ENCODE measurements at places on chromosomes 6 and 20.

- DNase-seq: no peak
Measured at GRCh38 chr6:1903780-1904465, 294.2 kb downstream of the FOXC1 start.

DNA sequence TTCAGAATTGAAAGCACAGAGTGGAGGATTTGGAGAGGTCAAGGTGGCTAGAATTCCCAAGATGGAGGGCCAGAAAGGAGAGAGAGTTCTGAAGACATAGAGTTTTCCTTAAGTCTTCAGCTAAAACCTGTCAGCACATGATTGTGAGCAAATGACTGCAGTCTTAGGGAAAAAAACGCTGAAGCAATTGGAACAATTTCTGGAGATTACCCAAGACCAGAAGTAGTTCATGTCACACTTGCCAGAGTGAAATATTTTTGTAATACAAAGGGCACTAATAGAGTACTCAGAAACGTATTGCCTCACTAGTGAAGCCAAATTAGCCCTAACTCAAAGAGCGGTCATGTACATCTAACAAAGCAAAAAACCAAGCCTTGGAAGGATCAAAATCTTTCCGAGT is 541.3 kb upstream of the MARCKS start:
- DNase-seq: no peak

DNA sequence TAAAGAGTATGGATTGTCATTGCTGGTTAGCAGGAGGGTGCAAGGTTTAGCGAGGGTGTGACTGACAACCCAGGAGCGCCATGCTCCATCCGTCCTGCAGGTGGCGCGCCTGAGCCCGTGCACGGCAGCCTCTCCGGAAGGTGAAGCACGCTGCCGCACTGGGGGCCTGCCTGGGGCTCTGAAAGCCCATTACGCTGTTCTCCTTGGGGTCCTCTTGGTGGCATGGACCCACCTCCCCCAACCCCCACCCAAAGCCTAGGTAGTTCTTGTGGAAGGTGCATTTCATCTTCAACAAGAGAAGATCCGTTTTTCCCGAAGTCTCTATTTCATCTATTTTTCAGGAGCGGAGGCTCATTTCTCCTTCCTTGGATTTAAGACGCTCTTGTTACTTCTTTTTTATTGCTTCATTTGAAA is 197.4 kb upstream of the KCNG1 start:
- DNase-seq: no peak

- DNase-seq: peak; percentile 56
Measured at GRCh38 chr20:45355209-45356084, 7.2 kb upstream of the SDC4 start.

DNA sequence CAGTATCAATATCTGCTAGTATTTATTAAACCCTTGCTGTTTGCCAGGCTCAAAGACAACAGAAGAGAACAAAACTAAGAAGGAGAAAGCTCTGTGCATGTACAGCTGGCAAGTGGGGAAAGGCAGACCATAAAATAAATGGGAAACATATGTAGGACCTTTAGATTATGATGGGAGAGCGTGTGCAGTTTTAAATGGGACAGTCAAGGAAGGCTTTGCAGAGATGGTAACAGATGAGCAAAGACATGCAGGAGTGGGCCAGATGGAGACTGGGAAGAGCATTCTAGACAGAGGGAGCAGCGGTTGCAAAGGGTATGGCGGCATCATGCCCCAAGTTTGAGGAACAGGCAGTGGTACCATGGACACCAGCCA is 260.0 kb downstream of the NRN1 start:
- DNase-seq: no peak

GRCh38 chr6:103534095-103534494 is 1325.6 kb downstream of the HACE1 start:
- DNase-seq: no peak

- no peak for DNase-seq
Measured at GRCh38 chr6:35831257-35832007, 26.3 kb downstream of the LHFPL5 start.

DNA sequence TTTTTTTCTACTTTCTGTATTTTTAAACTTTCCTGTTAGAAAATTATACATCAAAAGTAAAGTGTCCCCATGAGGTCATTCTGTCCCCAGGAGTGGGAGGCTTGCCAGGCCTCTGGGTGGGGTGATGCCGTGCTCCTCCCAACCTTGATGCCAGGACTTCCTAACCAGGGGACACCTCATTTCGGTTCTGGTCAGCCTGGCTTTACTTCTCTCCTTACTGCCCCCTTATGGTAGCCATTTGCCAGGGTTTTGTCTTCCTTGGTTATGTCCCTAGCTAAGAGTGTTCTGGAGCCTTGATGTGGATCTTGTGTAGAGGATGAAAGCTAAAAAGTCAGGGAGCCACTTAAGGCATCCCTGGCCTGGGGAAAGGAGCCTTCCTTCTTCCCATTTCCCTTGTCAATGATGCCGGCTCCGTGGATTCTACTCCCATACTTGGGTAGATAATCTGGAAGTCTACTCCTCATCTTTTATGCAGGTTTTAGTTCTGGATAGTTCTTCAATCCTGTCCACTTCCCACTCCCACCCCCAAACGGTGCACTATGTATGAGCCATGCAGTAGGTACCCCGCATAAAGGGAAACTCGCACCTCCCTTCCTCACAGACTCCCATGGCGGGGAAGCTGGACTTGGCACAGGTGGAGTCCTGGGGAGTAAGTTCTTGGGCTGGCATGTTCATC is 164.1 kb upstream of the SALL4 start:
- DNase-seq: peak; percentile 62

- DNase-seq: no peak
Measured at GRCh38 chr20:62227977-62228958, 8.2 kb upstream of the HRH3 start.

GRCh38 chr6:144094731-144095133 is 641 bp downstream of the SF3B5 start:
- DNase-seq: no peak

DNA sequence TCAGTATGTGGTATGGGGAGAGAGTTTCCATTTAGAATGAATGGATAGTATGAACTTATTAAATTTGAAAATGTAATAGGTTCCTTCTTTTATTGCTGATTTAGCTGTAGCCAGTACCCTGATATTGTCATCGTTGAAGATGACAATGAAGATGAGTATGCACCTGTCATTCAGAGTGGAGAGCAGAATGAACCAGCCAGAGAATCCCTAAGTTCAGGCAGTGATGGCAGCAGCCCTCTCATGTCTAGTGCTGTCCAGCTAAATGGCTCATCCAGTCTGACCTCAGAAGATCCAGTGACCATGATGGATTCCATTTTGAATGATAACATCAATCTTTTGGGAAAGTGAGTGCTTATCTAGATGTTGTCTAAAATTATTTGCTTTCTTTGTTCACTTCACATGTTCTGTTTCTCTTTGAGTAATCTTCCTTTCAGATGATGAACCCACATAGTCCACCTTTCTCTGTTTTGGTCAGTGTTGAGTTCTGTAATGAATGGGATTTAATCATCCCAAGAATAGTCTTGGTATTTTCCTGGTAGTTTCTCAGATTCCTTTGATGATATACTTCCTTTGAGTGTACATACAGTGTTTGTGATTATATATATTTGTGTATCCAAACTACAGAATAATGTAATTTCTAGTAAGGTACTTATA is 23.3 kb downstream of the HSF2 start:
- no peak for DNase-seq

DNA sequence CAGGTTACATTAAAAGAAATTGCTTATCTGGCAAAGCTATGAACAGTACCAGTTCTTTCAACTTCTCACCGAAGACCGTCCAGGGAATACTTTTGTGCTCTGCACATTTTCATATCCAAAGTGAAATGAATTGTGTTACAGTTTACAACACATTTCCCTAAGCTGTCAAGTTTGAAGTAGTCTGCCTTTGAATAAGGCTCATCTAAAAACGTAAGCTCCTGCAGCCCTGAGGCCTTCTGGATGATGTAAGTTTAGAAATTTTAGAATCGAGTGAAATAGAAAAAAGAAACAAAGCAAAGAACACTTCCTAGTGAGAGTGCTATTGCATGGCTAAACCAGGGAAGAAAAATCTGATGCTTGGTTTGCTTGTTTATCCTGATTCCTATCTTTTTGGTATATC is 653.8 kb downstream of the MMUT start:
- no peak for DNase-seq

DNA sequence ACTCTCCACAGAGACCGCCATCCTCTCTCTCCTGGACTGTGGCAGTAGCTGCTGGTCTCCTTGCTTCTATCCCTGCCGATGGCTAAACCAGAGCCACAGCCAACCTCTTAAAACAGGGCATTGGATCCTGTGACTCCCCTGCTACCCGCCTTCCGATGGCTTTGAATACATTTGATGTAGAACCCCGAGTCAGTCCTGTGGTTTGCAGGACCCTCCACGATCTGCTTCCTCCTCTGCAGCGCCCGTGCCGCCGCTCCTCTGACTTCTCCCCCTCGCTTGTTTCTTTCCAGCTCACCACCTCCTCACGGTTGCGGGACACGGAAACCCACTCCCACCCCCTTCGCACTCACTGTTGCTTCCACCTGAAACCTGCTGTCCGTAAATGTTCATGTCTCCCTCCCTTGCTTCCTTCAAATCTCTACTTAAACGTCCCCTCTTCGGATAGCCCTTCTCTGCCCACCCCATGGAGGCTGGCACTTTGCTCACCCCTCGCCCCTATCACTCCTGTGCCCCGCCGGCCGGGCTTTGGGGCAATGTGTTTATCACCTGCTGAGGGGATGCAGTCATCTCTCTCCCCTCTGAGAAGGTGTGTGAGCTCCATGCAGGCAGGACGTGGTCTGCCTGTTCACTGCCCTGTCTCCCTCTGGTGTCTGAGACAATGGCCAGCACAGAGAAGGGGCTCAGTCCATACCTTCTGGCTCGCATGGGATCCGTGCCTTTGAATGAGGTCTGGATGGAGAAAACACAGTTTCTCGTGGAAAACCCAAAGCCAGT is 67.8 kb downstream of the GFOD1 start:
- DNase-seq: no peak

- DNase-seq: no peak
Measured at GRCh38 chr20:57749131-57749690, 39.4 kb upstream of the PMEPA1 start.

- no peak for DNase-seq
Measured at GRCh38 chr6:21597801-21598673, 4.5 kb downstream of the SOX4 start.

DNA sequence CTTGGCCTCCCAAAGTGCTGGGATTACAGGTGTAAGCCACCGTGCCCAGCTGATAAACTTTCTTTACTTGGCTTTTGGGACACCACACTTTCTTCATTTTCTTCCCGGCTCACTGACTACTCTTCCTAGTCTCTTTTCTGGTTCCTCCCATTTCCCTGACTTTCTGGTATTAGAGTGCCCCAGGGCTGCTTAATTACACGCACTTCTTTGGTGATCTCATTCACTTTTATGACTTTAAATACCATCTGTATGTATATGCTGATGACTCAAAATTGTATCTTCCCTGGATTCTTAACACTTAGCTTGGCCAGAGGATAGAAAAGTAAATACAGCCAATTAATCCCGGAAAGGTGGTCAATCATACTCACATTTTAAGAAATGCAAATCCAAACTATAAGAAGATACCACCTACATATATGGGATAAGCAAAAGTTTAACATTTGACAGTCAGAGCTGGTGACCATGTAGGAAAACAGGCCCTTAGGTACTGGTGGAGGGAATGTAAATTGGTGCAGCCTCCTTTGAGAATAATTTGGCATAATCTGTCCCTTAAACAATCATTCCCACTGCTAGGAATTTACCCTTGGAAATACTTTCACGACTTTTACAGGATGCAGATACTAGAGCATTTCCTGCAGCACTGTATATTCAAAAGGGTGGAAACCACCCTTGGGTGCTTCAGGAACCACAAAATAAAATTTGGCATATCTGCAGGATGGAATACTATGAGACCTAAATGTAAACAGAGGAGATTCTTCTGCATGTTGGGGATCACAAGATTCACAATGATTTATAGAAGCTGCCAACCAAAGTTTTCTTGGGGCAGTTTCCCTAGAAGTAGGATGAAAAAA is 9.4 kb upstream of the NANP start:
- peak; percentile 48 for DNase-seq

- DNase-seq: no peak
Measured at GRCh38 chr6:150452428-150453243, 83.8 kb downstream of the IYD start.

- DNase-seq: peak; percentile 62
Measured at GRCh38 chr6:108114841-108115597, 40.5 kb upstream of the OSTM1 start.

DNA sequence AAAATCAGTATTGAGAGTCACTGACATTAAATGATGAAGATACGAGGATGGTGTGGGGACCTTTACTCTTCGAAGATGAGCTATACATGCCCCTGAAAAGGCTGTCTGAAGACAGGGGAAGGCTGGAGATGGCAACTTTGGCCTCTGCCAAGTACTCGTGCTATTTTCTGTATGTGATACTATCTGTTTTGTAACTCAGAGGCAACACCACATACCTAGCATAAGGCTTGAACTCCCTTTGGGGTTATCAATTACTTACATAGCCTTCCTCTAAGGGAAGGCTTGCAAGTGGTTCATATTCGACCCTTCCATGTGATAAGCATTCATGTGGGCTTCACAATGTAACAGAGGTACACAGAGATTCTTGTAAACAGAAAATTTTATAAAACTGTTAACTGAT is 68.7 kb upstream of the FBXO30 start:
- no peak for DNase-seq

DNA sequence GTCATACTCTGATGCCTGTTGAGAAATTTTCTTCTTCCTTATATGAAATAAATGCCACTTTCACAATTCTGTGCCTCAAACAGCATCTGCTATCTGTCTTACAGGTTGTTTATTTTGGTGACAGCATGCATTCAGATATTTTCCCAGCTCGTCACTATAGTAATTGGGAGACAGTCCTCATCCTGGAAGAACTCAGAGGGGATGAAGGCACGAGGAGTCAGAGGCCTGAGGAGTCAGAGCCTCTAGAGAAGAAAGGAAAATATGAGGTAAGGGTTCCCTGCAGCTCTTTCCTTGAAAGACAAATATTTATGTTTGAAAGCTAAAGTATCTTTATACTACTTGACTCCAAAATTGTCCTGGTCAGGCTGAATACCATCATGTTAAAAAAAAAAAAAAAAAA is 15.8 kb downstream of the TSPYL4 start:
- DNase-seq: no peak

DNA sequence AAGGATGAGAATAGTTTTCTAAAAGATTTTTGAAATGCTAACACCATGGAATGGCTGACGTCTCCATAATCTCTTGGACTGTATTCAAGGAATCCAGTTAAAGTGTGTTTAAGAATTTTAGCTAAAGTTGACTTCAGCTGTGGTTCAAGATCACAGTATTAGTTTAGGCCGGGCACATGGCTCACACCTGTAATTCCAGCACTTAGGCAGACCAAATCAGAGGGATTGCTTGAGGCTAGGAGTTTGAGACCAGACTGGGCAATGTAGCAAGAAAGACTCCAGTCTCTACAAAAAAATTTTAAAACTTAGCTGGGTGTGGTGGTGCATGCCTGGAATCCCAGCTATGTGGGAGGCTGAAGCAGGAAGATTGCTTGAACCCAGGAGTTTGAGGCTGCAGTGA is 68.2 kb downstream of the RFPL4B start:
- DNase-seq: no peak

Data from fibroblast of skin of right biceps (primary cell).